Activated CD4-positive, alpha-beta T cell treated with anti-CD3 and anti-CD28 coated beads, Interleukin-2, amount 50 U/mL, for 4 hours (primary cell): ENCODE measurements at places on chromosomes 1 and 21.
A peak's percentile ranks its signal among the peaks of the same experiment; 100 is the strongest.

DNA sequence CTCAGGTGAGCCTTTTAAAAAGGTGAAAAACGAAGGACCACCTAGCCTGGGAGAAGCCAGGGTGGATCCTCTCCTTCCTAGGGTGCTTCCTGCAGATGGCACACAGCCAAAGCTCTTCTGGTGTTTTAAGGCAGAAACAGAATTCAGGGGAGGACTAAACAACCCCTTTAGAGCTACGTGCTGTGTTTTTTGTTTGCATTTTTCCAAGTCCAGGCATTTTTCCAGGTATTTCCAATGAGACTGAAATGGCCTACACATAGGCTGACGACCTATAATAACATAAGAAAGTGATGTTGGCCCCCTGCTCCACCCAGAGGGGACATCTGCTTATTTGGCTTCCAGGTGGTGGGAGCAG, 83.8 kb downstream of the CAPZB start:
- no peak for DNase-seq

- no peak for DNase-seq
These were observed 4.5 kb upstream of the NFASC start for GRCh38 chr1:204866051-204866596.

DNA sequence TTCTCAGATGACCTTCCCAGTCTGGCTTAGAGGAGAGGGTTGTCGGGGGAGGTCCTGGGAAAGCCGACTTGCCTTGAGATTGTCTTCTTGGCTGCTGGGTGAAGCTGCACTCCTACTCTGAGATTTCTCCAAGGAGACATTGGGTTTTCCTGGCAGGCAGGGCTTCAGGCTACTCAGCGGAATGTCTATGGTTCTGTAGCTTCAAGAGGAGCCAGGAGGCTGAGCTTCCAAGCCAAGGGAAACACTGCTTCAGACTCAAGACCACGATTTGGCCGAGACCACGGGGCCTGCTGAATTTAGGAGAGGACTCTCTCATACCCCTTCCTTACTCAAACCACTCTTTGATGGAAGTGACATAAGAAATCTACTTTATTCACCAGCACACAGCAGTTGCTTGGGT, 67.8 kb downstream of the NTMT2 start:
- DNase-seq: no peak

DNA sequence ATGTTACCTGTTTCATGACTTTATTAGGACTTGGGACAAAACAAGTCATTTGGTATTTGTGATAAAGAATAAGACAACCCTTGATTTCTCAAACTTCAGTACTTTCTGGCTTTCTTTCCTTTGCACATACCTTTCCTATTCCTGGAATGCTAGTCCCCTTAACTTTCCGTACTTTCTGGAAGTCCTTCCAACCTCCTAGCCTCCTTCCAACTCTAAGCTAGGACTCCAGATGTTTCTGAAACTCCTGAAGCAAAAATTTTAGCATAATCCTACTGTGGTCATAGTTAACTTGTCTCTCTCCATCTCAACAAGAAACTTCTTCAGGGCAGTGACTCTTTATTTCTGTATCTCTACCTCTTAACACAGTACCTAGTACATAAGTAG, 19.8 kb upstream of the C1orf105 start:
- DNase-seq: no peak

GRCh38 chr1:23098463-23099170, 70.0 kb downstream of the LUZP1 start:
- peak; percentile 52 for DNase-seq

GRCh38 chr1:234606784-234607108, 3.2 kb downstream of the IRF2BP2 start:
- DNase-seq: no peak

DNA sequence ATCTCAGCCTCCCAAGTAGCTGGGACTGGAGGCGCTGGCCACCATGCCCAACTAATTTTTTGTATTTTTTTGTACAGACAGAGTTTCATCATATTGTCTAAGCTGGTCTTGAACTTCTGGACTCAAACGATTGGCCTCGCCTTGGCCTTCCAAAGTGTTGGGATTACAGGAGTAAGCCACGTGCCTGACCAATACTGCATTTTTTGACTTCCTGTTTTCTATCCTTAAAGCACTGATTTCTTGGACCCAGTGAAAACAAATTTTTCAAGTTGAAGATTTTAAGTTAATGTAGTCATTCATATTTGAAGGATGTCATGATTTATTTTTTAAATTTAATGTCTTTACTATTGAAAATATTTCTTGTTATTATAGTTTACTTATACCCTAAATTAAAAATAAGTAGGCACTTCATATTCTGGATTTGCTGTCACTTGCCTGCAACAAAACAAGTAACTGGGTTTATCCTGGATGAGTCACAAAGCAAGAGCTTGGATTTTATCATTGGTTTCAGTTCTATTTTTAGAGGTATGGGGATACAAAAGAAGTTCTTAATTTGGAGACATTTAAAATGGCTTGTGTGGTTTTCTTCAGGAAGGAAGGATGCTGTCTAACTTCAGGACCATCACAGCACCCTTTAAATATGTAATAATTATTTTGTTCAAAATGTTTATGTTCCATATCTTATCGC, 2.2 kb upstream of the VPS45 start:
- DNase-seq: no peak

DNA sequence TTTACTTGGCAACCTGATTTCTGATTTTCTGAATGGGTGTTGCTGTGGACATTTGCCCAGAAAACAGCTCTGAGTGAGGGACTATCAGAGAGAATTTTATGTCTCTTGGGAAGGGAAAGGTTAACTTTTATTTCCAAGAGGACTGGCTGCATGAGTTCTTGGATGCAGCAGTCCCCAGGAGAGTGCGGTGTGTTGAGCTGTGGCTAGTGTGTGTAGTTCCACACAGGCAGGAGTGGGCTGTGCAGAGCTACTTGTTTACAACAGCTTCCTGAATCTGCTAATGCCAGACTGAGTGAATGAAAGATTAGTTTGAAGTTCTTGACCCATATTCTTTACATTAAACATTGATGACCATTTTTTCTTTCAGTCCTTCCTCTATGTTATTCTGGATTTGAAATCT, 41.0 kb upstream of the APOBEC4 start:
- DNase-seq: no peak

DNA sequence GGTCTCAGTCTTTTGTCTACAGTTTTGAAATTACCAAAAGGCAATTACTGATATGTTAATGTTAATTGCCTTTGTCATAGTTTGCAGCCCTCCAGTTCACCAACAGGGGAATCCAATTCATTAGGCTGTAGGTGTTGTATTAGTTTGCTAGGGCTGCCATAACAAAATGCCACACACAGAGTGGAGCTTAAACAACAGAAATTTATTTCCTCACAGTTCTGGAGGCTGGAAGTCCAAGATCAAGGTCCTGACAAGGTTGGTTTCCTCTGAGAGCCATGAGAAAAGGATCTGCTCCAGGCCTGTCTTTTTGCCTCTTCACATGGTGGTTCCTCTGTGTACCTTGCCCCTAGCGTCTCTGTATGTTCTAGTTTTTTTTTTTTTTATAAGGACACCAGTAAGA, 1.3 kb downstream of the RTCA start:
- no peak for DNase-seq
